ENCODE measurements at places on chromosomes 4 and X. TPM values are rescaled to one million over a fixed set of nuclear protein-coding genes. Genes with fewer than 3 reads are reported as not detected.

Gene TACR3
- not detected for total RNA-seq

Gene UNC5C
- 5.3 TPM for total RNA-seq

Gene RAB40A
- total RNA-seq: 0.81 TPM

Gene CCSER1
- total RNA-seq: 1.2 TPM

Gene PNCK
- 0.75 TPM for total RNA-seq

Gene TSPAN6
- 54.6 TPM for total RNA-seq

Gene FATE1
- not detected for total RNA-seq

Gene BST1
- total RNA-seq: 7.5 TPM

Gene CSAG3
- not detected for total RNA-seq

Gene PNMA6F
- not detected for total RNA-seq

Gene LANCL3
- 0.08 TPM for total RNA-seq

Gene PDCL2
- not detected for total RNA-seq

Gene SASH3
- total RNA-seq: 3.3 TPM

Gene RNF175
- not detected for total RNA-seq

Gene CBR4
- 18.4 TPM for total RNA-seq

Gene SORCS2
- total RNA-seq: 2.4 TPM

Gene NOX1
- total RNA-seq: not detected

Data from ovary (tissue), 10 donors.